ENCODE measurements at places on chromosomes 5 and 9. TPM values are rescaled to one million over a fixed set of nuclear protein-coding genes. Genes with fewer than 3 reads are reported as not detected.

Gene ARSI
- not detected for total RNA-seq

GRCh38 chr5:68886814-68887213, 207.0 kb upstream of the SLC30A5 start:
- no peak for DNase-seq

- DNase-seq = no peak
These were observed 143.3 kb downstream of the SEC61B start for GRCh38 chr9:99365233-99365980.

GRCh38 chr9:33331377-33331891, 41.1 kb downstream of the NFX1 start:
- no peak for DNase-seq

DNA sequence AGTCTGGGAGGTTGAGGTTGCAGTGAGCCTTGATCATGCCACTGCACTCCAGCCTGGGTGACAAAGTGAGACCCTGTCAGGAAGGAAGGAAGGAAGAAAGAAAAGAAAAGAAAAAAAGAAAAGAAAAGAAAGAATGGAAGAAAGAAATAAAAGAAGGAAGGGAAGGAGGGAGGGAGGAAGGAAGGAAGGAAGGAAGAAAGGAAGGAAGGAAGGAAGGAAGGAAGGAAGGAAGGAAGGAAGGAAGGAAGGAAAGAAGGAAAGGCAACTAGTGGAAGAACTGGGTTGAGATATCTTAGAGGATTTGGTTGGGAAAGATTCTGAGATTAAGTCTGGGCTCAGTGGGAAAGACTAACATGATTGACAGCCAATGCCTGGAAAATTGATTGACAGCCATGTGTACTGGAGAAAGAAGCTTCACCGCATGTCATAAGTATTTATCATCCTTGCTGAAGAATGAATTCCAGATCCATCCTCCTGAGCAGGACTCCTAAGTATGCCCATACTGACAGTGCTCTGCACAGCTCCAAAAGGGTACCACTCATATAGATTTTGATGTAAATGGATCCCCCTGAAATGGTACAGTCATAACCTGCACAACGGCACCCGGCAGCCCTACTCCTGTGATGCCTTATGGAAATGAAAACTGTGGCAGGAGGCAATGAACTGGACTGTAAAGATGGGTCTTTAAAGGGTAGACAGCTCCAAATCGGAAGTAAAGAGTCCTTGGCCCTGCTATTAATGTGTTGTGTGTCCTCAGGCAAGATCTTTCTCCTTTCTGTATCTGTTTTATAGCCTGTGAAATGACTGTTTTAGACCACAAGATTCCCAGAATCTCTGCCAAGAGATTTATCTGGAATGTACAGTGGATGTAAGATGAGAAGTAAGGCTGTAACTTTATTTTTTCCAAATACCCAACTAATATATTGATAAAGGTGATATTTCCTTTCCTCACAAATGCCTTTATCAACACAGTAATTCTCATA, 16.9 kb upstream of the ADRA1B start:
- DNase-seq = no peak

DNA sequence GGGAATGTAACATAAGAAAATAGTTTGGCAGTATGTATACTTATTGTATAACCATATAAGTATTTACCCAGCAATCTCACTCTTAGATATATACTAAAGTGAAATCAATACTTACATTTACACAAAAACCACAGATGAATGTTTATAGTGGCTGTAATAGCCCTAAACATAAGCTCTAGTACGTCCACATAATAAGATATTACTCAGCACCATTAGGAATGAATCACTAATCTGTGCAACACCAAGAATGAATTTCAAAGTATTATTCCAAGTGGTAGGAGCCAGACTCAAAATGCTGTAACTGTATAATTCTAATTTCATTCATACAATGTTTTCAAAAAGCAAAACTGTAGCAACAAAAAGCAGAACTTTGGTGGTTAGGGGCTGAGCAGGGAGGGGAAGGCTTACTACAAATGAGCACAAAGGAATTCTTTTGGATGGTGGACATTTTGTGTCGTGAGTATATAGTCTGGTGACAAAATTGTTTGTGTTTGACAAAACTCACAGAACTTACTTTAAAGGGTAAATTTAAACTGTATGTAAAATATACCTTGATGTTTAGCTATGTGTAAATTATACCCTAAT, 11.9 kb upstream of the C5orf46 start:
- no peak for DNase-seq

Gene CKMT2
- total RNA-seq = not detected

DNA sequence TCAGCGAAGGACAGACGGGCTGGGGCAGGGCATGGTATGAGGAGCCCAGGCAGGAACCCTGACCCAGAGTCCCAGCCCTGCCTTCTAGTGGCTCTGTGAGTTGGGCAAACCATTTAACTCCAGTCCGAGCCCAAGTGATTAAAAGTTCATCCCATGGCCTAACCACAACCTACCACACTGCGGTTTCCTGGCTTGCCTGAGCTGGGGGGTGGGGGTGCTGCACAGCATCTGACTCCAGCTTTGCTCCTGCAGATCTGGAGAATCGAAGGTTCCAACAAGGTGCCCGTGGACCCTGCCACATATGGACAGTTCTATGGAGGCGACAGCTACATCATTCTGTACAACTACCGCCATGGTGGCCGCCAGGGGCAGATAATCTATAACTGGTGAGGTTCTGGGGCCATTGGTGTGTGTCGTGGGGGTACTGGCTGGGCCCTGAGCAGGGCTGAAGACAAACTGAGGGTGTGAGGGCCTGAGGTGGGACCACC, 49.0 kb downstream of the STOM start:
- no peak for DNase-seq

DNA sequence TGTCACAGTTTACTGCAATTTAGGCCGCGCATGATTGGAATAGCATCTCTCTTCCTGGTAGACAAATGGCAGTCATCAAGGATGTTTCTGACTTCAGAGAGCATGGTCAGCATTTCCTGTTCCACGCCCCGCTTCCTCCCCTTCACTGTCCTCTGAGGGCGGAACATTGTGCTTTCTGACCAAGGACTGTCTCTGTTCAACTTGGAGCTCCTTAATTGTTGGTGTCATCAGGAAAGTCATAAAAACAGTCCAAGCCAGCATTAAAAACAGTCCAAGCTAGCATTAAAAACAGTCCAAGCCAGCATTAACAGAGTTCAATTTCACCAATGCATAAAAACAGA, 301.3 kb upstream of the IRX4 start:
- no peak for DNase-seq

Gene PHF24
- total RNA-seq = not detected

Gene MYMK
- not detected for total RNA-seq

Gene NXNL2
- not detected for total RNA-seq

DNA sequence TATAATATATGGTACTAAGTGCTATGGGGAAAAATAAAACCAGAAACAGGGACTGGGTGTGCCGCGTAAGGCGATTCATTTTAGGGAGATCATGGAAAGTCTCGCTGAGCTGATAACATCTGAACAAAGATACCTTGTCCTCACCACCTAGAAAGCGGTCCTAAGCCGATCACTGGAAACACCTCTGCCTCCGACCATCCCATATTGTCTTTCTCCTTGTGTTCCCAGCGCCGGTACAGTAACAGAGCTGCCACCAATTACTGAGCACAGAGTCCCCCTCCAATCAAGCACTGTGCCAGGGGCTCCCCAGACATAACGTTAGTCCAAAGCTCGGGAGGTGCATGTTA, 704 bp downstream of the CCDC112 start:
- no peak for DNase-seq

GRCh38 chr5:145483212-145483611, 351.9 kb downstream of the PRELID2 start:
- DNase-seq = no peak

GRCh38 chr9:83405759-83406158, 132.4 kb downstream of the FRMD3 start:
- DNase-seq = no peak

- DNase-seq = no peak
These were observed 102.4 kb downstream of the VAV2 start for GRCh38 chr9:133889584-133890301.

DNA sequence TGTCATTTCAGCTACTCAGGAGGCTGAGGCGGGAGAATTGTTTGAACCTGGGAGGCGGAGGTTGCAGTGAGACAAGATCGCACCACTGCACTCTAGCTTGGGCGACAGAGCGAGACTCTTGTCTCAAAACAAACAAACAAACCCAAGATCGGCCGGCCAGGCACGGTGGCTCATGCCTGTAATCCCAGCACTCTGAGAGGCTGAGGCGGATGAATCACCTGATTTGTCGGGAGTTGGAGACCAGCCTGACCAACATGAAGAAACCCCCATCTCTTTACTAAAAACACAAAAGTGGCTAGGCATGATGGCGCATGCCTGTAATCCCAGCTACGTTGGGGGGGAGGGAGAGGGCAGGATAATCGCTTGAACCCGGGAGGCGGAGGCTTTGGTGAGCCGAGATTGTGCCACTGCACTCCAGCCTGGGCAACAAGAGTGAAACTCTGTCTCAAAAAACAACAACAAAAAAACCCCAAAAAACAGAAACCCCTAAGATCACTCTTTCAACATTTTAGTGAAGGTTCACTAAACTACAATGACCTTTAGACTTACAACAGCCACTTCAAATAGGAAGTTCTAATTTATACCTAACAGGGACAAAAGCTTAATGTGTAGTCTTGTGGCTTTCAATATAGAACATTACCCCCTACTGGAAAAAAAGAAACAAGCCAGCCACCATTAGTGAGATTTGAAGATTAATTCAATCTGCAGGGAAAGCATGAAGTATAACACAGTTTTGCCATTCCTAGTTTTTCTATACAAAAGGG, 7.0 kb downstream of the HSPA9 start:
- DNase-seq = no peak

DNA sequence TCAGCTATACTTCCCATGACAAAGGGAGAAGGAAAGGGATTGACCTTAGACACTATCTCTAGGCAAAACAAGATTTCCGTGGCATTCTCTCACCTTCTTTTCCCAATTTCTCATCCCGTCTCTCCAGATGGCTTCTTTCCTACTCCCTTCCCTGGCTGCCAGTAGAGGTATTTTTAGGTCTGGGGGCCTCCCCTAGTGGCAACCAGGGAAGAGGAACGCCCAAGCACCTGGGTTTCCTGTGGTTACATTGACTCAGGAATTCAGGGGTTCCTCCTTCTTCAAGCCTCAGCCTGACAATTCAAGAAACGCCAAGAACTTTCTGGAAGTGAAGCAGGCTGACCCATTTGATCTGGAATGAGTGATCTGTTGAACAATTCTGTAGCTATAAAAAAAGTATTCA, 111.5 kb upstream of the OSMR start:
- no peak for DNase-seq

Gene IFNB1
- not detected for total RNA-seq

DNA sequence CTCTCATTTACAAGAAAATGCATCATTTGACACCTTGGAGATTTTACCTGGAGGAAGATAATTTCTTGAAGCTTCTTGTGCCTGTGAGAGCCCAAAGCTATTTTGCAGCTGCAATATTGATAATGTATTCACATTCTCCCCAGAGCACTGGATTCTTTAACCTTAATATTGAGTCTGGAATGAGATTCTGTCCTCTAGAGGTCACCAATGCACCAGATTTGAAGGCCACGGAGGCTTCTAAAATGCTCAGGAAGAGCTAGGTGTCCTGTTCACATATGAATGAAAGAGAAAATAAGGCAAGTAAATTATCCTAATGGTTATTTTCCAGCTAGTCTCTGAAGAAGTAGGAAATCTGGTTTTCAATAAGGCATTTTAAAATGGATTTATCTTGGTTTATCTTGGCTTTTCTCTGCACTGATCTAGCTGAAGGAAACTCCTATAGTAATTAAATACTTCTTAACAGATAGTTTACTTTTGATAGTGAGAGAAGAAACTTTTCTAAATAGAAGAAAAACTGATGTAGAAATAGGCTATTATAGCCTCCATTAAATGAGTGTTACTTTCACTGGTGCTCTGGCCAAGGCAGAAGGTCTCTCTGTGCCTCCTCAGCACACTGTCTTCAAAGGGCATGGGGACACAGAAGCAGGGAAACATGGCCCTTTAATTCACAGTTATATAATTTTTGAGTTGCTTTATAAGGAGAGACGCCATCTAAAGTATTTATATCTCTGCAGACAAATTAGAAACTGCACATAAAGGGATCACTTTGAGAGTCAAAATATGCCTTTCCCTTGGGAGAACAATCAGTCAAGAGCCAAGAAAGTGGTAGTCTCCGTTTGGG, 297.0 kb upstream of the ACTBL2 start:
- DNase-seq = peak; percentile 81

- DNase-seq = no peak
These were observed 48.9 kb downstream of the SLC12A7 start for GRCh38 chr5:1062761-1063568.

GRCh38 chr9:70065572-70065971, 21.9 kb downstream of the MAMDC2 start:
- DNase-seq = no peak

DNA sequence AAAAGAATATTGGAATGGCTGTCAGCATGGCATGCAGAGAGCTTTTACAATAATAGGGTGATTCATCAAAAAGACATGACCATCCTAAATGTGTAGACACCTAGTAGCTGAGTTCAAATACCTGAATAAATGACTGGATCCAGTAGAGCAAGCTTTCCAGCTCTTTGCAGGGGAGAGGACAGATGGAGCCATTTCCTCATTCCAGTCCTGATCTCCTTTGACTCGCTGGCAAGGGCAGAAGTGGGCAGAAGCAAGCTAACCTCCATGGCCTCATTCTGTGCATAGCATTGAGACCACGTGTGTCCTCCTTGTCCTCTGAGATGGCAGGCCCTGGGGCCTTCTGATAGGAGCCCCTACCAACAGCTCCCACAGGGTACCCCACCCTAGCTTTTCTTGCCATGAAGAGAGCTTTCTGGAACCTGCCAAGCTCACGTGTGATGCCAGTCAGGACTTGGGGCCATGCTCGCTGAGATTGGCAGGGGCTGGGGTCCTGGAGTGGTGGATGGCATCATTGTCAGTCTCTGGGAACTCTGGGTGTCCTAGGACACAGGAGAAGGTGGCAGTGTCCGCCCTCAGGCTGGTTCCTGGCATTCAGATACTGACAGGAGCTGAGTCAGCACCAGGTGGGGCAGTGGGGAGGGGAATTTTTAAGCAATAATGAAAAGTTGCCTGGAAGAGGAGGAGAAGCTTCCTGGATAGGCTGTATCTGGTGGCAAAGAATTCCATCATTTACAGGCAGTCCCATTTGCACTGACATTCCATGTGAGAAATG, 33.6 kb downstream of the WWC1 start:
- no peak for DNase-seq

Gene PRPF4
- 22.2 TPM for total RNA-seq

DNA sequence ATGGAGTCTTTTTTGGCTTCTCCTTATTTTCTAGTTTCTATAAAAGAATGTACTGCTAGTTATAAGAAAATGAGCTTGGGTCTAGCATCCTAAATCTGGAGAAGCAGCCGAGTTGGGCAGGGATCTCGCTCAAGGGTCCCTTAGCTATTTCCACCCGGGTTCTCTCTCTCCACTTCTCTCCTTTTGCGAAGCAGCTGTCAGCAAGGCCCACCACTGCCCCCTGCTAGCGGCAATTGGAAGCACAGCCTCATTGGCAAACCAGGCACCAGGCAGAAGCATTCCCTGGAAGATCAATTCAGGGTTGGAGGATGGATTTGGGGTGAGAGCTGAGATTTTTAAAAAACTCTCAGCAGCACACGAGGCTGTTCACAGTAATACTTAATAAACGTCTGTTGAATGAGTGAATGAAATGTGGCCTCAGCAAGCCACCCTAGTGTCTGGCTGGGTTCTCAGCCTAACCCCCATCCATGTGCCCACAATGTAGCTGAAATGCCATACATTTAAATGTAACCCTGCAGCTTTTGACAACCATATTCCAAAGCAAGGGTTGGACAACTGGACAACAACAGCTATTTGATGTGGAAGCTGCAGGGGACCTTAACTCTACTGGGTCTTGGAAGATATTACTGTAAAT, 34.6 kb upstream of the TNIP1 start:
- peak; percentile 85 for DNase-seq

Gene LRRC26
- total RNA-seq = not detected

All from Karpas-422 (cell line).